ENCODE measurements at places on chromosomes 3 and 15. TPM values are rescaled to one million over a fixed set of nuclear protein-coding genes. Genes with fewer than 3 reads are reported as not detected.

DNA sequence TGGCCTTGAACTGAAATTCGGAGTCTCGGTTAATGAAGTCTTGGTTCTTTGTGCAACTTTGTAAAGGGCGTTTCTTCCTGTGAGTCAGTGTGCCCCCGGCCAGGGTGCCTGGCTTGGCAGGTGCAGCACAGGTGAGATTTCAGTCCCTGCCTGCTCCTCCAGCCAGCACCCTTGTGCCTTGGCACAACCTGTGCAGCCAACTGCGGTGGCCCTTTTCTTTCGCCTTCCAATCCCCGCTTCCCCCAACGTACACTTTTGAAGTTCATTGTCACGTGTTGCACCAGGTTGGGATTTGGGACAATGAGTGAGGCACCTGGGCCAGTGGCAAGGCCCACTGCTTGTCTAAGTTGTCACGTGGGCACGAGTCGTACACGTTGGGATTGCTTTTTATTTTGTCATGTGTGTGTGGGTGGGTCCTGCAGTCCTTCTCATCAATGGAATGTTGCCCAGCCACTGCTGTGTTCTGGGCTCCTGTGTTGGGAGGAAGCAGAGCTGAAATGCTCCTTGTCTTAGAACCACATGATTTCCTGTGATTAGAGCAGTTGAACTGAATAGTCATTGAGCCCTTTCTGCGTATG lies 242.9 kb upstream of the BHLHE40 start:
- peaks cover 10% of the 10 kb centered on the region for H3K36me3 ChIP-seq
- H3K4me3 ChIP-seq, result no peak overlapping the region
- DNase-seq, result no peak
- H3K4me1 ChIP-seq, result peaks cover 24% of the 10 kb centered on the region
- H3K27ac ChIP-seq, result no peak overlapping the region

DNA sequence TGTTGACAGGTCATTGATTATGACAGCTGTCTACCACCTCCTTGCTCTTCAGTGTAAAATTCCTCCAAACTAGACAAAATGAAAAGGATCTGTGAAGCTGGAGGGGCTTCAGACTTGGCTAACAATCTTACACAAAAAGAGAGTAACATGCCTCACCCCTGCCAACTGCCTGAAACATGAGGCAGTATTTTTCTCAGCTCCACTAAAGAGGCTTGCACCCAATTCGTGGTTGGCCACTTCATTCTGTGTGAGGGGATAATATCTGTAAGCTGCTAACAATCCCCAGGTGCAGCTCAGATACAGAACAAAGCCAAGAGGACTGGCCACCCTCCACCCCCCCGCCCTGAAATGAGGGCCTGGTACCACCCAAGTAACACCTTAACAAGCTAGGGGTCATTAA lies 2.8 kb downstream of the MB21D2 start:
- peak overlapping the region; percentile 42 for H3K27ac ChIP-seq
- H3K27me3 ChIP-seq, result peaks cover 2% of the 10 kb centered on the region
- peaks cover 59% of the 10 kb centered on the region for H3K4me1 ChIP-seq
- no peak for DNase-seq
- H3K4me3 ChIP-seq, result peak overlapping the region; percentile 100

DNA sequence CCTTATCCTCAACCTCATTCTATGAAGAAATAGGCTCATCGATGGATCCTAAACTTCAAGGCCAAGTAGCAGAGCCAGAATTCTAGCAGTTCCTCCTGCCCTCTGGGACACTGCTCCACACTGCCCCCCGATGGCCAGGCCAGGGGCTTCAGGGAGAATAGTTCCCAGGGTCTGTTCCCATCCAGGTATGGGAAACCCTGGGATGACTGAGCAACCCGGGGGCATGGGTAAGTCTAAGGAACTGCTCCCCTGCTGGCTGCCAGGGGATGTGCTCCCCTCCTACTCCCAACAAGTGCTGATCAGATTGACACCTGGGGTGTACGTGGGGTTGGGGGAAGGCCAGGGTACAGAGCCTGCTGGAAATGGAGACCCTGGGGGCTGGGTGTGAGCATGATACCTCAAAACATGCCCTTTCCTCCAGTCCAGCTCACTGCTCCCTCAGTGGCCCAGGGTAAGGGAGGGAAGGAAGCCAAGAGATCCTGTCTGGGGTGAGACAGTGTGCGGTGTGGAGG lies 7.6 kb downstream of the ULK3 start:
- DNase-seq, result peak; percentile 50
- no peaks in the 10 kb centered on the region for H3K36me3 ChIP-seq
- H3K4me3 ChIP-seq, result no peak overlapping the region
- H3K27ac ChIP-seq, result no peak overlapping the region

The RTP1 gene
- not detected for total RNA-seq
